Mucosa of gallbladder (tissue), 1 donor: ENCODE measurements at places on chromosomes 11 and 22.

DNA sequence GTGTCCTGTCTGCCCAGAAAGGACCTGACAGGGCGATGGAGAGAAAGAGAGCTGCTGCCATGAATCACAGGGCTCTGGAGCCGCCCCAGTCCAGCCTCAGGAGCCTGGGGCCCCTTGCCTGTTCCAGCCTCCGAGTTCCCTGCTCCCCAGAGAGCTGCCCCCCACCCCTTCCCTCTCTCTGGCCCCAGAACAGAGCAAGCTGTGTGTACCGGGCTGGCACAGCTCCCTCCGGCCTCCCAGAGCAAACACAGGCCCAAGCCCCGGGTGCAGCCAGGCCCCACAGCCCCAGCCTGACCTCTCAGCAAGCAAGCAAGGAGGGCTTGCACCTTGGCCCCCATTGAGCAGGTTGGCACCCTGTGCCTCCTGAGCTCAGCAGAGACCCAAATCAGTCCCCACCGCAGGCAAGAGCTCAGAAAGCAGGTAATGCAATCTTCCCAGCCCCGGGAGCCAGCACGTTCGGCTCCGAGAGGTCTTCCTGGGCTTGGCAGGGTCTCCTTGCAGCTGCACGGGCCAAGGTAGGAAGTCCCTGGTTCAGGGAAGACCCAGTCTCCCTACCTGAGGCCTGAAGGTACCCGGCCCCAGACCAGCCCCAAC is 1.4 kb downstream of the PACSIN3 start:
- no peak for DNase-seq

- no peak for DNase-seq
These were observed 800 bp downstream of the KCNJ5 start for GRCh38 chr11:128891913-128892398.

DNA sequence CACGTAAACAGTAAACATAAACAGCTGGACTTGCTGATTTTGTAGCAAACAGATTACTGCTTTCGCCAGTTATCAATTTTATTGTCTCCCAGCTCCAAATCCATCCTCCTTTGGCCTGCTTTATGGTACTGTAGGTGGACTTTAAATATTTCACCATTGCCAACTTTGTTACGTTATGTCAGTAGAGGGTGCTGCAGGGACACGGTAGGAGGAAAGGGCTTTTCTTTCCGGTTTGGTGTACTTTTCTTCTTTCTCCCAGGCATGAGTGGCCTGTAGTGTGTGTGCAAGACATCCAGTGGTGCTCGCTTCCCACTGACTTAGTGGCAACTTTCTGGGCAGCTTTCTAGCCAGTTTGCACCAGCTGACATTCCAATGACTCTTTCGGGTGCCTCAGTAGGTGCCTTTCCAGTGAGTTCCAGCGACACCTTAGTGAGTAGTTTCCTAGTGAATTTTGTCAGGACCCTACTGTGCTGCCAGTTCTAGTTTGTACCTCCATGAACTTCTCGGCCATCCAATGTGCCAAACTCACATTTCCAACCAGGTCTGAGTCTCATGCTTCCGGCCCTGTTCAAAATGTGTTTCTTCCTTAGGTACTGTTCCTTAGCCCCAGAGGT is 267.6 kb upstream of the TENM4 start:
- no peak for DNase-seq

DNA sequence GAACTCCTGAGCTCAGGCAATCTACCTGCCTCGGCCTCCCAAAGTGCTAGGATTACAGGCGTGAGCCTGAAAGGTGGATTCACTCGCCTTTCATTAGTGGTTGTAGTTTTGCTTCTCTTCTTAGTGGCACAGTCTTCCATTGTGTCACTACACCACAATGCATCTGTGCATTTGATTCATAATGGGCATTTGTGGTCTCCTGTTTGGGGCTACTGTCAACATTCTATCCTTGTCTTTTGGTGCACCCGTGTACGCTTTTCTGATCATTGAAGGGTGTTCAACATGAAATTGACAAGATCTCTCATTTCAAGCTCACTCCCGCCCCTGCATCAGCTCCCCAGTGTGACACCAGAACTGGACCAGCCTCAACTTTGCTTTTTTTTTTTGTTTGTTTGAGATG is 2.0 kb upstream of the SYT12 start:
- DNase-seq, result no peak

DNA sequence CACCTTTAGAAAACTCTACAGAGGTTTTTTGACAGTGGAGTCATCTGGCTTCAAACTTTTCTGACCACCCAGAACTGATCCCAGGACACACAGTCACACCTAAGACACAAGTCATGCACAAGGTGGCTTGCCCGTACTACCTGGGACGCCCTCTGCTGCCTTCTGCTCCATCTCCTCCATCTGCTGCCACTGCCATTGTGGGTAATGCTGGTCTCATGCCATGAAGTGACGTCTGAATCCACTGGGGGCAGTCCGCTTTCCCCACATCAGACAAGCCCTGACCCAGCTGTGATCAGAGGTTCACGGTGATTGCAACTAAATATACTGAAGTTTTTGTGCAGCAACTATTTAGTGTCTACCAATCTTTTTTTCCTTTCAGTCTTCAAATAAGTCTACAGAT is 5.4 kb upstream of the NDUFS8 start:
- DNase-seq, result no peak

GRCh38 chr11:131671320-131671719 is 300.9 kb downstream of the NTM start:
- DNase-seq, result no peak

GRCh38 chr22:39253435-39254070 is 8.8 kb upstream of the PDGFB start:
- DNase-seq, result peak; percentile 72

DNA sequence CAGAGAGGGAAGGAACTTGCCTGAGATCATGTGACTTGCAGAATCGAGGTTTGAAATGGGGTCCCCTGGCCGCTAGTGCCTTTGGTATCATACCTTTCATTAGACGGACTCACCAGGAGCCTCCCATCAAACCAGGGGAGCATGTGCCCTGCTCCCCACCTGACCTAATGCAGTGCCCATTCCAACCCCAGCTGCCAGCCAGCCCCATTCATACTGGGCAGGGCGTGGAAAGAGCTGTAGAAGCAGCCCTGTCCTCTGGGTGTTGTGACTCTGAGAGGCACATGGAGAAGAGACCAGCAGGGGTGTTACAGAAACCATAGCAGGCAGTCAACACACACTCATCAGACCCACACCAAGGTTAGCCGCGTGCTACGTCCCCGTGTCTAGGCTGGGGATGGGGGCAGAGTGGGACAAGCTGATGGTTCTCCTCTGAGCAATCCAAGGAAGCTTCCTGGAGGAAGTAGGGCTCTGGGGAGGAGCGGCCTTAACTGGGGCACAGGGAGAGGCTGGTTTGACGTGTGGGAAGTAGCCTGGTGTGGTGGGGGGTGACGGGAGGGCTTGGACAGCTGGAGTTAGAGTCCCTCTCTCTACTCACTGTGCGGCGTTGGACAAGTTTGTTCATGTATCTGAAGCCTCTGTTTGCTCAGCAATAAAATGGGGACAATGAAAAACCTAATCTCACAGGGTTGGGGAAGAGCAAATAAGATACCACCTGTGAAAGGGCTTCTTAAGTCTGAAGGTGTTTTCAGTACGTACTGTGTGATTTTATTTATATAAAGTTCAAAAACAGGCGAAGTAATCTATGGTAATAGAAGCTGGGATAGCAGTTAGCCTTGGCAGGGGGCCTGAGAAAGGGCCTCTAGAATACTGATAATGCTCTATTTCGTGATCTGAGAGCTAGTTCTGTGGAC is 14.0 kb downstream of the GRIK4 start:
- no peak for DNase-seq

GRCh38 chr22:46754110-46754799 is 8.2 kb upstream of the TBC1D22A start:
- peak; percentile 93 for DNase-seq

GRCh38 chr11:6096417-6096816 is 11.1 kb upstream of the OR56B4 start:
- DNase-seq, result no peak

GRCh38 chr22:48589901-48590300 is 1237.8 kb downstream of the BRD1 start:
- no peak for DNase-seq

DNA sequence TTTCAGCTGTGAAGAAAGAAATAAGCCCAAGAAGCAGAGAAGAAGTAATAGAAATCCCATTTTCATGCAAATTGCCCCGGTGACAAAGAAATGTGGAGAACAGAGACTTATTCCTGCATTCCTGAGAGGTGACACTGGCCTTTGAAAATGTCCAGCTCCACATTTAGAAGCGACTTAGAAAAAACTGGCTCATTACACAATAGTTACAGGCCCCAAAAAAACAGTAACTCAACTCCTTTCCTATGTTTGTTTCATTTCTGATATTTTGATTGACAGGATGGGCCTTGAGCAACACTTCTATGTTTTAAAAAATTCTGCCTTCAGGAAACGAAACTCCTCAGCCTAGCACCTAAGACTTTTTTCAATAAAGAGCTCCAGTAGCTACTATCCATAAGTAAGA is 726.9 kb upstream of the TENM4 start:
- no peak for DNase-seq
